ENCODE measurements at places on chromosomes 3 and 15.

- DNase-seq: no peak
Measured at GRCh38 chr3:113514265-113514769, 639 bp downstream of the SPICE1 start.

DNA sequence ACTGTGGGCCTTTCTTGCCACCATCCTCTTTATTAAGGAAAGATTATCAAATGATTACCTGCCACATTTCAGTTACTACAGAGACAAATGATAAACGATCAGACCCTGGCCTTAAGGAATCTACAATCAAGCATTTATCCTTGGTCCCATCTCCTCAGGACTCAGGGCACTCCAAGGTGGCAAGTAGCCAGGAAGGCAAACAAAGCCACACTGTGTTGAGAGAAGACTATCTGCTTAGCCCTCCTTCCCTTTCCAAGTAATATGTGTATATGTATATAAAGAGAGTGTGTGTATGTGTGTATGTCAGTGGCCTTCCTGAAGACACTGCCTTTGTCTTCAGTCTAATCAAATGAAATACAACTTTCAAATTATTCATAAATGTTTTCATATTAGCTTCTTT lies 490.1 kb upstream of the ATP11B start:
- no peak for DNase-seq

- DNase-seq: peak; percentile 16
Measured at GRCh38 chr15:48392356-48392755, 61.1 kb downstream of the DUT start.

DNA sequence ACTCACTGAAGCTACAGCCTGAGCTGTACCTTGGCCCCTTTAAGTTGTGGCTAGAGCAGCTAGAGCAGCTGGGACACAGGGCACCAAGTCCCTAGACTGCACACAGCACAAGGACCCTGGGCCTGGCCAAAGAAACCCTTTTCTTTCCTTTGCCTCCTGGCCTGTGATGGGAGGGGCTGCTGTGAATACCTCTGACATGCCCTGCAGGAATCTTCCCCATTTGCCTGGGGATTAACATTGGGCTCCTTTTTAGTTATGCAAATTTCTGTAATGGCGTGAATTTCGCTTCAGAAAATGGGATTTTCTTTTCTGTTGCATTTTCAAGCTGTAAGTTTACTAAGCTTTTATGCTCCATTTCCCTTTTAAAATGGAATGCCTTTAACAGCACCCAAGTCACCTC lies 611.2 kb upstream of the ARPP21 start:
- DNase-seq: no peak

GRCh38 chr15:23467110-23467600 lies 20.1 kb upstream of the GOLGA6L2 start:
- peak; percentile 39 for DNase-seq

DNA sequence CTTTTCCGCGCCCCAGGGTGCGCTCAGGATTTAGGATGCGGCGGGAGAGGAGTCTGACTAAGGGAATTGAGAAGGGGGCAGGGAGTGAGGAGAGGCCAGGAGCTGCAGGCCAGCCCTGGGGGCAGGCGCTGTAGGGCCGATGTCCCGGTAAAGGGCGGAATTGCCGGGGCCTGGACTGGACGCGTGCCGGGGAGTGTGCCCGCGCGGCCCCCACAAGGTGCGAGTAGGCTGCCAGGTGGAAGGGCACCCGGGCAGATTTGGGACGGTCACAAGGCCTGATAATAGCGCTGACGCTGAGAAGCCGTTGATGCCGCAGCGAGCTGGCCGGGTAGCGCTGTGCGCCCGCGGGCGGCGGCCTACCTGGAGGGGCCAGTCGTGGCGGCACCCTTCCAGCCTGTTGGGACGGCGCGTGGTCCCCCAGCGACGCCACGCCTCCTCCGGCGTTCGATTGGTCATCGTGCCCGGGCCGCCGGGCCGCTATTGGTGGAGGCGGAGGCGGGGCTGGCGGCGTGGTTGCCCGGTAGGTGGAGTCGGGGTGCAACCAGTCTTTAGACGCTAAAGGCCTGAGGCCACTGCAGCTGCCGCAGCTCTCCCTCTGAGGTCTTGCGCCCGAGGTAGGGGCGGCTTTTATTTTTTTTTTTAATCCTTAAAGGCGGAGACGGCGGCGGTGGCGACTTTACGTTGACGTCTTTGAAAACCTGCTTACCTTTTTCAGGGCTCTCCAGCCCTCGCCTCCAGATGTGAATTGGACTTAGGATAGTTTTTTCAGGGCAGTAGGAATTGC lies 903 bp downstream of the SLC25A38 start:
- peak; percentile 99 for DNase-seq

- DNase-seq: no peak
Measured at GRCh38 chr15:71496336-71496955, 313.9 kb upstream of the NR2E3 start.

DNA sequence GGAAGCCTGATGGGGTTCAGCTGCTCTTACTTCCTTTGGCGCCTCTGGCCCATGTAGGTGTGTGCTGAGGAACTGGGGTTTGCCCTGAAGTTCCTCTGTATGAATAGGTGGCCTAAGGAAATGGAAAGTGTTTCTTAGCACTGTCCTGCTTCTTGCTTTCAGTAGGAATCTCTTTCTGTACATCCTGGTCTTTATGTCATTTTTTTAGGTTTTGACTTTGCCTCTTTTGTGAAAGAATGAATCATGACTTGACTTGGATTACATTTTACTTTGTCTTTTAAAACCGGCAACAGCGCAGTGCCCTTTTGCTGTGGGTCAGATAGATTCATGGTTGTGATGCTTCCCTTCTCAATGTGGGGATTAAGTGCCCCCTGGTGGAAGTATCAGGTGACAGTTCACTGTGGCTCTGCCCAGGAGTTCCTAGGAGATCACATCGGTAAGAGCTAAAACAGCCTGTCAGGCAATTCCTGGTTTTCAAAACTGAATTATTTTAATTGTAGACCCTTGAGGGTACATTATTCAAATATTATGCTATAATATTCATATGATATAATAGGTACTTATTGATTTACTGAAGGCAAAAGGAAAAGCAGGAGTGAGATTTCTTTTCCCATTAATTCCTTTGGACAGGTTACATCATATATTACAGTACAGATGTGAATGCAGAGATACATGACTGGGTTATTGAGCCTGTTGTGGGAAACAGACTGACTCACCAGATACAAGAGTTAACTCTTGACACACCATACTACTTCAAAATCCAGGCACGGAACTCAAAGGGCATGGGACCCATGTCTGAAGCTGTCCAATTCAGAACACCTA lies 95.4 kb downstream of the HCN4 start:
- peak; percentile 77 for DNase-seq

GRCh38 chr3:32200992-32201758 lies 37.3 kb upstream of the CMTM8 start:
- DNase-seq: no peak

- no peak for DNase-seq
Measured at GRCh38 chr3:45583021-45583851, 11.3 kb upstream of the LIMD1 start.

DNA sequence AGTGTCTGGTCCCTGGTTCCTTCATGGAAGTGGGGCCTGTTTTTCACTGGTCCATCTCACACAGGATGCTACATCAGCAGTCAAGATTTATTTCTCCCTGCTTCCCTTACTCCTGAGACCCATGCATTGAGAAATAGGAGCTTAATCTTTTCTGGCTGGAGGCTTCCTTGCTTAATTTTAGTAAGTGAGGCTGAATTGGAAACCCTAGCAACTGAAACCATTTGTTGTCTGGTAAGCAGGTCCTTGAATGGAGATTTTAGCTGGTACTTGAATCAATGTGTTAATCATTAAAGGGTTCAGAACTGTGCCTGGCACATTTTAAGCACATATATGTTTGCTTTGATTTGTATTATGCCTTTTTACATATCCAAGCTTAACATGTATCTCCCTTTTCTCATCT lies 20.2 kb upstream of the MEF2A start:
- DNase-seq: no peak

- no peak for DNase-seq
Measured at GRCh38 chr15:32683906-32684584, 33.8 kb upstream of the GREM1 start.

DNA sequence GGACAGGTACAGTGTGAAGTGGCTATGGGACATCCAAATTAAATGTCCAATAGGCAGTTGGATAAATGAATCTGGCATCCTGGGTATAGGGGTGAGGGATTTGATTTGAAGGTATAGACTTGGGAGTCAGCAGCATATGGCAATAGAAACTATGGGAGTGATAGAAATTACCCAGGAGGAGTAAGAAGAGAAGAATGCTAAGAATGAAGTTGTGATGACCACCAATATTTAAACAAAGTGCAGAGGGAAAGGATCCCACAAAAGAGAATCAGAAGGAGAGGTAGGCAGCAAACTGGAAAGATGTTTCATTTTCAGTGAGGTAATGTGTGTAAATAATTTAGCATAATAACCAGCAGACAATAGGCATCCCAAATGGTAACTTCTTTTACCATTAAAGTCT lies 13.8 kb upstream of the MSL2 start:
- DNase-seq: no peak

DNA sequence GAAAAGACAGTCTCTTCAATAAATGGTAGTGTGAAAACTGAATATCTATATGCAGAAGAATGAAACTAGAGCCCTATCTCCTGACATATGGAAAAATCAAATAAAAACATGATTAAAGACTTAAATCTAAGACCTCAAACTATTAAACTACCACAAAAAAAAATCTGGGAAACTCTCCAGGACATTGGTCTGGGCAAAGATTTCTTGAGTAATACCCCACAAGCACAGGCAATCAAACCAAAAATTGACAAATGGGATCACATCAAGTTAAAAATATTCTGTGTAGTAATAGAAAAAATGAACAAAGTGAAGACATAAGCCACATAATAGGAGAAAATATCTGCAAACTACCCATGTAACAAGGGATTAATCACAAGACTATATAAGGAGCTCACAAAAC lies 286.4 kb downstream of the TBC1D5 start:
- no peak for DNase-seq

- no peak for DNase-seq
Measured at GRCh38 chr3:159674583-159674982, 314.1 kb upstream of the IL12A start.

GRCh38 chr3:184239221-184239620 lies 9.5 kb downstream of the ALG3 start:
- no peak for DNase-seq

GRCh38 chr3:194112120-194113106 lies 23.5 kb upstream of the HES1 start:
- peak; percentile 89 for DNase-seq

GRCh38 chr3:51642462-51642861 lies 28.6 kb upstream of the TEX264 start:
- no peak for DNase-seq

DNA sequence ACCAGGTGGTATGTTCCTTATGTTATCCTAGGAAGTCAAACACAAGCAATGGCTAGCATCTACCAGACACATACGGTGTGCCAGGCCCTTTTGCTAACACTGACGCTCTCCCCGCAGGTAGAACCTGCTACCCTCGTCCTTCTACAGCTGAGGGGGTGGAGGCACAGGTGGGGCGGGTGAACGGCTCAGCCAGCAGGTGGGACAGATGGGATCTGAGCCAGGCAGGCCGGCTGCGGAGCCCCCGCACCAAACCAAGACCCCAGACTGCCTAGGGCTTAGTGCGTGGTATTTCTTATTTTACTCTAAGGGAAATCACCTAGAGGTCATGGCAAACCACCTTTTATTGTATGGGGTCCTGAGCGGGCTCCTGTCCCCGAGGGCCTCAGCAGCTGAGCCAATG lies 53.9 kb upstream of the PCSK6 start:
- no peak for DNase-seq

DNA sequence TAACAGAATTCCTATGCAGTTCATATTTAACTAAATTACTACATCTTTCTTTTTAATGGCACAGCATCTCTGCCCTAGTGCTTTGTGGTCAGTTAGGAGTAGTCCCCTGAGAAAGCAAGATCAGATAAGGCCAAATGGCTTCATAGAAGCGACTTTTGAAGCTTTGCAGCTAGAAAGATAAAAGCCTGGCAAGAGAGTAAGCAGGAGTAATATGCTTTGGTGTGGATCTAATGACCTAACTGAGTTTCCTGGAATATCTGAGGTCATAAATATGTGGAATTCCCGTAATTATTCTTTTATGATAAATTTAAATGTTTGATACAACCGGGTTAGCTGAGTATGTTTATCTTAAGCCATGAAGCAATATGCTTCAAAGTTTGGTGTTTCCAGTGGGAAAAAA lies 374.9 kb upstream of the LRRC3B start:
- DNase-seq: no peak

- no peak for DNase-seq
Measured at GRCh38 chr3:30871720-30872119, 22.7 kb downstream of the GADL1 start.

GRCh38 chr15:58475573-58476524 lies 44.1 kb downstream of the LIPC start:
- DNase-seq: peak; percentile 55

Measured in hepatocyte (in vitro differentiated cells).